Stimulated activated CD8-positive, alpha-beta memory T cell treated with anti-CD3 and anti-CD28 coated beads, Interleukin-2, amount 100 ng/mL, for 1 hour (primary cell): ENCODE measurements at places on chromosomes 1 and 21.

- no peak for DNase-seq
These were observed 9.5 kb downstream of the EYA3 start for GRCh38 chr1:28078680-28079626.

- no peak for DNase-seq
These were observed 1111.7 kb upstream of the B3GALT2 start for GRCh38 chr1:194298007-194298598.

GRCh38 chr1:193348091-193348768, 161.8 kb upstream of the B3GALT2 start:
- no peak for DNase-seq

- DNase-seq, result no peak
These were observed 636 bp downstream of the INTS3 start for GRCh38 chr1:153728305-153729066.

GRCh38 chr1:173451981-173452380, 25.2 kb upstream of the PRDX6 start:
- DNase-seq, result no peak

- no peak for DNase-seq
These were observed 77.1 kb downstream of the ABCA4 start for GRCh38 chr1:94043738-94044289.

GRCh38 chr1:156308078-156308477, 9.0 kb upstream of the VHLL start:
- no peak for DNase-seq

GRCh38 chr1:245690946-245691541, 536.3 kb downstream of the KIF26B start:
- no peak for DNase-seq

- no peak for DNase-seq
These were observed 53.6 kb downstream of the CHODL start for GRCh38 chr21:18298228-18298627.

GRCh38 chr1:55813618-55814017, 598.5 kb upstream of the USP24 start:
- no peak for DNase-seq

DNA sequence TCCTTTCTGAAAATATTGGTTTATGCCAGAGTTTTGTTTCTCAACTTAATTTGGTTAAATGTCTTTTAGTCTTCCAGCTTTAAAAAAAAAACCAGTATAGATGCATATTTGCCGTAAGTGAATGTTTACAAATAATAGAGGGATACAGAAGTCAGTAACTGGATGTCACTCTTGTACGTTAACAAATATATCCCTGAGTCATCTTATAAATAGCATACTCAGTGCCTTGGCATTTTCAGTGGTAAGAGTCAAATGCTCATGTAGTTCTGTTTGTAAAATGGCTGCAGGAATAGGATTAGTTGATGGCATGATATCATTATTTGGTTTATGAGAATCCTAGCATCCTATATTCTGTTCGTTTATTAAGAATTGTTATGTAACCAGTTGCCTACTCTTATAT, 55.4 kb downstream of the SPEN start:
- DNase-seq, result no peak

GRCh38 chr1:26784886-26785285, 2.9 kb upstream of the PIGV start:
- no peak for DNase-seq

DNA sequence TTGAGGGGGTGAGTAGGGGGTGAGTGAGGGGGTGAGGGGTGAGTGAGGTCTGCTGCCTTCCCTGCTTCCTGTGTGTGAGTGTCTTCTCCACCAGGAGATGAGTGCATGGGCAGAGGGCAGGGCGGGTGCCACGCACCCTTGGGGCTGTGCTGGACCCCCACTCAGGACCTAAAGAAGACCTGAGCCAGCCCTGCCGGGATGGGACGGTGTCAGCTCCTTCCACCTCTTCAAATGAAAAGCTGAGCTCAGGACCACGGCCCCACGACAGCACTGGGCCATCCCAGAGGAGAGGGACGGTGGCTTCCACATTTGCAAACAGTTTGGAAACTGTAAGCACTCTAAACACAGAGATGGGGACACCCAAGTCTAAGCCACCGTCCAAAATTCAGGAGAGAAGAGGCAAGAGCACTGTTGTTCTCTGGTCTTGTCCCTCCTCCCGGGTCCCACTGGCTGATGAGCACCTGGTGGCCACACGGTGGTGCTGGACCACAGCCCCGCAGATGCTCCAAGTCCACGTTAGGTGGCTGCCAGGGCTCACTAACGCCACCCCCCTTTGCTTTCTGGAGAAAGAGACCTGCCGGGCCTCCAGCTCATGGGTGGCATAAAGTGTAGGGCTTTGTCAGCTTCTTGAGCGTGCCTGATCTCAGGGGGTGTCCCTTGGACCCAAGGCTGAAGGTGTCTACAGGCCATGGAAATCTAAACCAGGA, 32.1 kb downstream of the TMPRSS2 start:
- DNase-seq, result no peak

- DNase-seq, result no peak
These were observed 165.5 kb downstream of the PLPPR4 start for GRCh38 chr1:99429754-99430153.

- no peak for DNase-seq
These were observed 94.7 kb downstream of the CHD1L start for GRCh38 chr1:147337040-147337630.

DNA sequence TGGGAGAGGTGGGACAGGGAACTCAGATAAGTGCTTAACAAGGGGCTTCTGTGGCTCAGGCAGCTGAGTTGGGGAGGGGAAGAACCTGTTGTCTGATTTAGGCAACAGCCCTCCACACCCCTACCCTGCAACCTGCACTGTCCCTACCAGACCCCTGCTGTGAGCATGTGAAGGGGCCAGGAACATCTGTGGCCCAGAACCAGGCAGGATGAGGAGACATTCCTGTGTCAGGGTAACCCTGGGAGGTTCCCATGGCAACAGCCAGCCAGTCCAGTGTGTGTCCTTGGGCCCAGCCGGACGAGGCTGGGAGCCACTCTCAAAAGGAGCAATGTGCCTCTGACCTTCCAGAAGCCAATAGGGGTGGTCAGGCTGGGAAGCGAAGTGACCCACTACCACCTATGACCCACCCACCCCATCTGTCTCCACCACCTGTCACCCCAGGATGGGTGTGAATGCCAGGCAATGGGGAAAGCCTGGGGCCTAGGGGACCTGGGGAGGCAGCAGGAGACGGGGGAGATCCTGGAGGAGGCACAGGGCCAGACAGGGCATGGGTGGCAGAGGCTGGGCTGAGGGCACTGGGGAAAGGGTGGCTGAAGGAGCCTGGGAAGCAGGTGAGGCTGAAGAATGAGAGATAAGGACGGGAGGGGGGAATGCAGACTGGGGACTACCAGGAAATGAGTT, 5.0 kb upstream of the PMVK start:
- DNase-seq, result no peak

DNA sequence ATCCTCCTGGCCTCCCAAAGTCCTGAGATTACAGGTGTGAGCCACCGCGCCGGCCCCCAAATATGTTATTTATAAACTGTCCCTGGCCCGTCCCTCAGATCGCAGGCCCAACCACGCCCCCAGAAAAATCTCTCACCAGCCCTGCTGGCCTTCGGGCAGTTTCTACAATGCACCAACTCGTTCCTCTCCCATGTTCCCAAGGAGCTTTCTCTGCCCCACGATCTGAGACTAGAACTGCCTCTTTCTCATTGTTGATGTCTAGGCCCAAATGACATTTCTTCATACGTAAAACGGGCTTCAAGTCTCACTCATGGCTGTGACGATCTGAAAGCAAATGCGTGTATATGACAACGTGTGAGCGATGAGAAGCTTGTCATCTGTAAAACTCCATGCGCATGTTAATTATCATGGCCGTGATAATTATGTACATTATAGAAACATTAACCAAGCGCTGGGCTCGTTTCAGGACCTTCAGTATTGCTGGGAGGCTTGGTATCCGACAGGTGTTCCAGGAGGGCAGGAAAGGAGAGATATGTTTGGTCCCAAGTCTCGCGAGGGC, 748 bp upstream of the NIPAL3 start:
- no peak for DNase-seq

DNA sequence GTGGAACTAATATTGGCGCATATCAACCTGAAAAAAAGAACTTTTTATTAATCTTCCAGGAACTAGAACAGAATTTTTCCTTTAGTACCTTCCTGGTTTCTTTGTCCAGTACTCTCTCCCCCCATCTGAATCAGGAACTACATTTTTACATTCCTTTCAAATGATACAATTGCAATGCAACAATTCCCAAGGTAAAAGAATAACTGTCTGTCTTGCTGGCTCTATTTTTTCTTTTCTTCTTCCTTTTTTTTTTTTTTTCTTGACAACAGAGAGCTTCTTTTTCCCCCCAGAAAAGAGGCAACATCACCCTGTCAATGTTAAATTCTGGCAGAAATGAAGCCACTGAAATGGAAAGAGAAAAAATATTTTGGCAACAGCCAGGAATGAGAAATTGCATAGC, 4.5 kb upstream of the CD101 start:
- DNase-seq, result no peak

GRCh38 chr1:18727956-18728355, 97.3 kb downstream of the PAX7 start:
- no peak for DNase-seq

DNA sequence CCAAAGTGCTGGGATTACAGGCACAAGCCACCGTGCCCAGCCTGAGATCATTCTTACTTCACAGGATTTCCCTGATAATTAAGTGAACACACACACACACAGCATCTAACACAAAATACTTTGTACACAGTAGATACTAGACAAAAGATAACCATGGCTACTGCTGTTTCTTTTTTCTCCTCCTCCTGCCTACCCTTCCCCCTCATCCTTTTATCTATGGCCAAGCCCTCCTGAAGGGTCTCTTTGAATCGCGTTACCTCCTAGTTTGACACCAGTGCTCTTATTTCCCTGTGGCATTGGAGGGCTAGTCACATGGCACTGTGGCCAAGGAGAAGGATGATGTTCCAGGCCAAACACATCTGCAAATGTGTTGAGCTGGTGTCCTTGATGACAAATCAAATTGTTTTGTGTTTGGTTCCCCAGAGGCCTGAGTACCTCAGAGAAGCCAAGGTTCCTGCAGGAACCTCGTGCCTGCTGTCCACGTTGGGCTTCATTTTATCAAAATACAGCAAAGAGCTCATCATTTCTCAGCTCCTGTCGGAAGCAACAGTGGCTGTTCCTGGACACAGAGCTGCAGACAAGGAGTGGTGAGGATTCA, 20.6 kb downstream of the NDUFS5 start:
- DNase-seq, result no peak

- no peak for DNase-seq
These were observed 252.7 kb downstream of the AKT3 start for GRCh38 chr1:243597383-243597782.

GRCh38 chr1:177190308-177190970, 19.7 kb downstream of the BRINP2 start:
- DNase-seq, result no peak

DNA sequence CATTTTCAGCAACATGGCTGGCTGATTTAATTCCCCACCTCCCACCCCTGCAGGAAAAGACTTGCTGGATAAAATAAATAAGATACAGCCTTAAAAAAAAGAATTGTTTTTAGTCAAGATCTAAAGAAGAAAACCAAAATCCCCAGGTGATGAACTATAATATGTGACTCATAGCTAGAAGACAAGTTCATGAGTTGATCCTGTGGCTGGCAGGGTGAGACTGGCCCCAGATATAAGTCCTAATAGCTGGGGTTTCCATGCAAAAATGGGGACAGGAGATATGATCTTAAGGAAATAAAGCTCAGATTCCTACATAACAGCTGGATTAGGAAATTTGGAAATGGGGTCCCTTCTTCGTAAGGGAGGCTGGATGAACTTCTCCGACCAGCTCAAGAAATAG, 21.9 kb upstream of the RGSL1 start:
- DNase-seq, result no peak

DNA sequence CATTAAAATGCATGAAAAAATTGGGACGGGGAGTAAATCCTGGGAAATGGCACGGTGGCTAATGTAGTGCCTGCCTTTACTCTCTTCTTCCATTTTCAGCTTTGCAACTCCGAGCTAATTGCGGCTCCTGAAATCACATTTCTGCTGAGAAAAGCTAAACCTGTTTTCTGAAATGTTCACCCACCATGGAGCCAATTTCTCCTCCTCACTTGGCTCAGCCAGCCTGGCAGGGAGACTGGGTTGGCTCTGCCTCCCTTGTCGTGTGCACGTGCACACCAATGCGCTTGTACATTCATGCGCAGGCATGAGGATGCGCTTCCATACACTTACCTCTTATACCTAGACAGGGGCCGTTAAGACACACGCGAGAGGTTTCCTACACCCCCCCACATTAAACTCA, 165.4 kb downstream of the PLXNA2 start:
- DNase-seq, result no peak

DNA sequence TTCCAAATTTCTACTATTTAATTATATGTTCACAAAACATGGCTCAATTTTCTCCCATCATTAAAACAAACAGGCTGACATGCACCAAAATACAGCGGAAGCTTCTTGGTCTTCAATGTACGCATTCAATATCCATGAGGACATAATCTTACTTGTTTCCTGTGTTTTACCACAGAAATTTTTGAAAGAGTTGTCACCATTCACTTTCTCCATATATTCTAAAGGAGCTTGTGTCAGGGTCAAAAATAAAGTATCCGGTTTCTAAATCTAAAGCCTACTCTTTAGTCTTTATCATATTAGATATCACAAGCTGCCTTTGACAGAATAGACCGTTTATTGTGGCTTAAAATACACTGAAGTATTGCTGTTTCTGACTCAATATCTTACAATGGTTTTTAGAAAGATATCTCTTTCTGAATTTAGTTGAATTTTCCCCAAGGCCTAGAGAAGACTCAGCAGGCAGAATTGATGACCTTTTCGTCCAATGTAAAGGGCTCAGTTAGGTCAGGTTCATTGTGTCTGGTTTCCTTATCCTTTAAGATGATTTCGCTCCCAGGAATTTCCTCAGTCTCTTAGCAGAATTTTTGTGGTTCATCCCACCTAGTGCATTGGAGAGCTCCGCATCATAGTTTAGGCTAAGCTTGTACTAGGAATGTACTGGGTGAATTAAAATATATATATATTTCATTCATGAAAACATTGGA, 717.2 kb downstream of the NCAM2 start:
- no peak for DNase-seq

GRCh38 chr21:17472182-17472581, 40.7 kb upstream of the CXADR start:
- no peak for DNase-seq

GRCh38 chr1:237736372-237737029, 154.2 kb downstream of the ZP4 start:
- no peak for DNase-seq

DNA sequence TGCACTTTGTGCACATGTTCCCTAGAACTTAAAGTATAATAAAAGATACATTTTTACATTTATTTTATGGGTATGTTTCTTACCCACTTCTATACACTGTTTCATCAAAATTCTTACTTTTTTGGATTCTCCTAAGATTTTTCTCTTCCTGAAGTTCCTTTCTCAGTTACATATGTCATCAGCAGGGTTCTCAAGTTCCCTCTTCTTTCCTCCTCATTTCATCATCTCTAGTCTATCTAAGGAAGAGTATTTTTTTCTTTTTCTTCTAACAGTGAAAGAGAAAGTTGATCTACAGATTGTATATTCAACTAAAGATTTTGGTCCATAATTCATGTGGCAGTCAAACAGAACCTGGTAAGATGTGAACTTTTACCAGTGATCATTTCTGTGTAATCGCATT, 41.2 kb upstream of the CYYR1 start:
- DNase-seq, result no peak
